ENCODE measurements at places on chromosomes 11 and 22.

DNA sequence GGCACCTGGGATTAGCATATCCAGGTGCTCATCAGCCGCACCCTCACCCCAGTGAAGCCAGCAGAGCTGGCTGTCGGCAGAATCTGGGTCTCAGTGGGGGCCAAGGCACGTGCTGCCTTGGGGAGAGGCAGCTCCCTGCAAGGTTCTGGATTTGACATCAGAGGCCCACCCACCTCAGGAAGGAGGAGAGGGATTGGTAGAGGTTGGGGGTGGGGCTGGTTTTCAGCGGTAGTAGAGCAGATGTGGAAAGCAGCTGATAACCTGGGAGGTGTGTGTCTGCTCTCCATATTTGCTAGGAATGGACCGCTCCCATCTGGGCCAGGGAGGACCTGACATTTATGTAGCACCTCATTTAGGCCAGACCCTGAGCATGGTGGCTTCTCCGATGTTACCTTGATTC, 147.5 kb downstream of the GRIK4 start:
- no peak for DNase-seq

DNA sequence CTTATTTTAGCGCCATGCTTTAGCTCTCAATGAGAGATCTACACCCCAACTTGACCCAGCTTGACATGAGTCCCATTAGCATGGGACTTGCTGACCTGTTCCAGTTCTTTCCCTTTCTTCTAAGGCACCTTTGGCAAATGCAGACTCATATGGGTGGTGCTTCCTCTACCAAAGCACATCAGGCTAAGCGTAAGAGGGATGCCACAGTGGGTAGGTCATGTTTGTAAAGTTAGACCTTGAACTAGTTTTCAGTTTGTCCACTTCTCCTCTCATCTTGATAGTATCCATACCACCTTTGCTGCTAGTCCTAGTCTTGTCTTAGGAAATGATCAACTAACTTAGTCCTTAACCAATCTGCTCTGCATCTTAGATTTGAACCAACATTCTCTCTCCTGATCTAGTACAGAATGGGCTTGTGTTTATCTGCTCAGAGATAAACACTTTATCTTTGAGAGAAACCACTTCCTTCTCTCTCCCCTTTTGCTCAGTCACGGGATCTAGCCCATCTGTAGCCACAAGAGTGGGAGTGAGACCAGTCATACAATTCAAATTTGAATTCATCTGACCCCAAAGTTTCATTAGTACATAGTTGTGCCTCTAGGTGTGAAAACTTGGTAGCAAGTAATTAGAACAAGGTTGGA, 72.1 kb upstream of the CD44 start:
- no peak for DNase-seq

DNA sequence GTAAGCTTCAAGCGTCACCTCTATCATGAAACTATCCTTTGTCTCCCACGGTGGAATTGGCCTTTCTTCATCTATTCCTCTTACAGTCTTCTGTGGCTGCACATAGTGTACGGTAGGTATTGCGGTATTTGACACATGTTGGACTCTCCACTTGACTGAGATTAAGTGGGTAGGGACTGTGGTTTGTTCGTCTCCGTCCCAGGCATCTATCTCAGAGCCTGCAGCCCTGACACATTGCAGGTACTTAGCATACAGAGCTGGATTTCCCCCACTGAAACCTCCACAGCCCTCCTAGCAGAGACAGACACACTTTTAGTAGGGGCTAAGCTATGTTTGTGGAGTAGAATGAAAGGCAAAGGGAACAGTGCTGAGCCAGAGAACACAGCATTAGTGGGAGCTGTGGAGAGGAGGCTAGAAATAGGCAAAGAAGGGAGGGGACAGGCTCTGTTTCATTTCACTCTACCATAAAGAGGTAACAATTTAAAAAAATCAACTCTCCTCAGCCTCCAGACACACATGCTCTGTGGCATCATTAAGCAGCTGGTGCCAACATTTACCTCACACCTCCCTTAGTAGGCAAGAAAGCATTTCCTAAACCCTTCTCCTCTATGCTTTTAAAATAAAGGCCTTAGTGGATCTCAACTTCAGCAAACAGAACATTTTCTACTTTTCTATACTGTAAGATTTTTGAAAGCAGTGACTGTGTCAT, 277.5 kb downstream of the KIRREL3 start:
- no peak for DNase-seq

- no peak for DNase-seq
Observed at GRCh38 chr22:27825174-27825573, 23.6 kb upstream of the MN1 start.

- DNase-seq: no peak
Observed at GRCh38 chr22:36900880-36901279, 12.5 kb upstream of the CSF2RB start.

- no peak for DNase-seq
Observed at GRCh38 chr11:65802841-65803240, 16.0 kb downstream of the OVOL1 start.

DNA sequence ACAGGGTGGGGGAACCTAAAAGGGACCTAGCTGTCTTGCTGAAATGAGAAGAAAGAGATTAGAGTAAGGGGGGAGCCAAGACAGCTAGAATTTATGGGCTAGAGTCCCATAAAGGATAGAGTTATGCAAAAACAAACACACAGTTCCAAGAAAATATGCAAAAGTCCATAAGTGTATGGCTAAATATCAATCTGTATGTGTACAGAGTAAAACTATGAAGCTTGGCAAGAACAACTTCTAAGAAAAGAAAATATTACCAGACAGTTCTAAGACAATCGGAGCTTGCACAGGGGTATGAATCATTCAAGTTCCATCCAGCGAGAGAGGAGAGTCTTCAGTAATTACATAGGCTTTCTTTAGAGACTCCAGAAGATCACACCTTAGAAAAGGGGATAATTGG, 41.8 kb downstream of the GDPD4 start:
- DNase-seq: no peak

DNA sequence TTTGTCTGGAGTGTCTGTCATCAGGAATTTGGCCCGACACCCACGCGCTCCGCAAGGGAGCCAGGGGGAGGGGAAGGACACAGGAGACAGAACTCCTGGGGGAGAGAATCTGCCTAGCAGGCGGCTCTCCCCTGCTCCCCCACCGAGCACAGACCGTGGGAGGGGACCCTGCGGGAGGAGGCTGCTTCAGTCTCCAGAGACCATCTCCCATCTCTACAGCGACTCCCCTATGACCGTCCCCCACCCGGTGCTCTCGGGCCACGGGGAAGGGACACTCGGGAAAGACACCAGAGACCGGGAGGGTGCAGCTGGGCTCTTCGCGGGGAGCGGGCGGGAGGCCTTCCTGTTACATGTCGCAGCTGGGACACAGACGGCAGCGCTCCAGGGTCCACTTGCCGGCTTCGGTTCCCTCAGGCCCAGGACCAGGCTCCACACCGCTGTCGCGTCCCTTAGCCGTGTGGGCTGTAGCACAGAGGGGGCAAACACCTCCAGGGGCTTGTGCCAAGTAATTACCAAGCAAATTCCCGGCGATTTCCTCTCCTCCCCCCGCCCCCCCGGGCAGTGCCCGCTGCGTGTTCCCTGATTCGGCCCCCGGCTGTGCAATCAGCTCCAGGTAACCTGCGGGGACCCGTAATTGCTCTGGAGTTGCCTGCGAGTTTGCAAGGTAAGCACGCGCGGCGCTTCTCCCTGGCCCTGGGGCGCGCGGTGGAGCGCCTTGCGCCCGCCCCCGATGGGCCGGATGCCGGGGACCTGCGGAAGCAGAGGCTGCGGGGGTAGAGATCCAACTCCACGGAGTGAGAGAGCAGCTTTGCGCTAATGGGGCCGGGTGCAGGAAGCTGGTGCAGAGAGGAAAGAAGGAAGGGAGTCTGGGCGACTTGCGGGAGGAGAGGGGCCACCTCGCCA, 155.1 kb upstream of the CADM1 start:
- DNase-seq: no peak

DNA sequence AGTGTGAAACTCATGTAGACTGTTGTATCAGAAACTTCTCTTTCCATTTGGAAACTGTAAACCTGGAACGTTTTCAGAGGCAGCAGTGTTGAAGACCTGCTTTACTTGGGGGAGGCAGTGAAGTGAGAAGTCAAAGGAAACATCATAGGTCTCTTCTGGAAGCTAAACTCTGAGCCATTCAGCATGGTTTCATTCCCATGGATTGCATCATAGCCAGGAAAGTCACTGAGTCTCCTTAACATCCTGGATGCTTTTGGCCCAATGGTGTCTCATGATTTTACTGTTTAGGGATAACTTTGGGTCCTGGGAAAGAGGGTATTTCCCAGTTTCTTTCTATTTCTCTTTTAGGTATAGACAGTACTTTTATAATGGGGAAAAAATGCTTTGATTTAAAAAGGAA, 153.2 kb upstream of the E2F8 start:
- DNase-seq: no peak

DNA sequence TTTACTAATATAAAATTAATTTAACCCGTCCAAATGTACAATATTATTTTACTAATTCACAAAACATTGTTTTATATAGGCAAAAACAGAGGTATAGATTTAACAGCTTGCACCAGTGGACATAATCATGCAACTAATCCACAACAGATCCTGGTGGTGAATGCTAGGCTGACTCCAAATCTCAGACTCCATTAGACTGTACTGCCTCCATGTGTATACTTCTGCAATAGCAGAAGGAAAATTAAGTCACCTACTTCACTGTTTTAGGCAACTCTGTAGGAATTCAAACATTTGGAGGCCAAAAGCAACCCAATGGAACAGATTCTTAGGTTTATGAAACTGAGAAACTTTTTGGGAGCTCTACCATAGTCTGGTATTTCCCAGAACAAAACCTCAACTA, 30.0 kb upstream of the RAB39A start:
- peak; percentile 5 for DNase-seq

- no peak for DNase-seq
Observed at GRCh38 chr11:92439133-92439532, 214.5 kb downstream of the FAT3 start.

DNA sequence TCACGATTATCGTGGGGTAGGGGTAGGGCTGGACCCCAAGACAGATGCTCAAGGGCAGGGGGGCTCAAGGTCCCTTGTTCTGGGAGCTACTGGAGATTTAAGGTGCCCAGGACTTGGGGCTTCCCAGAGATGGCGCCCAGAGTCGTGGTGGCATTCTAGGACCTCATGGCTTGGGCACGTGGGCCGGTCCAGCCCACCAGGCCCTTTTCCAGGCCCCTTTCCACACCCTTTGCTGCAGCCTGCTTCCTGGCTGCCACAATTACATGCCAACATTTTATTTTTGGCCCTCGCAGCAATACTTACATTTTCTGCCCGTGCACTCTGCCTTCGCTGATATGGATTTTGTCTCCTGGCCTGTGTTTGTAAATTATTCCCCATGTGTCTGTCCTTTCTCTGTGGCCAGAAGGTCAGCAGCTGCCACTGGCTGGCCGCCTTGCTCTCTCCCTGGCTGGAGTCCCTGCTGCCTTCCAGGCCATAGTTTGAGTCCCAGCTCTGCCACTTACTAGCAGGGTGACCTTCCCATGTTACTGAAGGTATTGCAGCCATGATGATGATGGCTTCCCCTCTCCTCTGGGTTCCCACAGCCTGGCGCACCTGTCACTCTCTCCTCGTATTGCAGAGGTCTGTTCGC, 11.2 kb downstream of the MB start:
- no peak for DNase-seq

GRCh38 chr11:31160504-31161422, 208.8 kb downstream of the DCDC1 start:
- no peak for DNase-seq

- DNase-seq: no peak
Observed at GRCh38 chr22:22836635-22837034, 51.0 kb upstream of the IGLL5 start.

- no peak for DNase-seq
Observed at GRCh38 chr11:39975091-39975490, 1484.4 kb downstream of the LRRC4C start.

DNA sequence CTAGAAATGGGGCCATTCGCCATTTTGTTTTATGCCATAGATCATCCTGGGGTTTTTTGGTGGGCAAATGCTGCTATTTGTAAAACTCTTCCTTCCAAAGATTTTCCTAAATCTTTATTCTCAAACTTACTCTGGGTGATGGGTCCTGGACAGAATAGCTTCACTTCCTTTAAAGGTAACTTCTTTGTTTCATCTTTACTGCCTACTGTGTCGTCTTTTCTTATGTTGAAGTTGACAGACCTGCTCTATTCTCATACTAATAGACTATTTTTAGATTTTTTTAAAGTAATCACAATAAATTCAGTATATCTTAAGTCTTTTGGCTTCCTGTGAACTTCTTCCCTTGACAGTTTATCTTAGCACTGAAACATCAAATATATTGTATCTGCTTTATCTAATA, 98.6 kb downstream of the YAP1 start:
- DNase-seq: no peak

GRCh38 chr22:39520226-39521105, at the start of gene ATF4:
TSS of gene ATF4 (plus strand) at chr22:39520562. CDS start at chr22:39521446, 884 bp downstream.
- DNase-seq: peak; percentile 84

DNA sequence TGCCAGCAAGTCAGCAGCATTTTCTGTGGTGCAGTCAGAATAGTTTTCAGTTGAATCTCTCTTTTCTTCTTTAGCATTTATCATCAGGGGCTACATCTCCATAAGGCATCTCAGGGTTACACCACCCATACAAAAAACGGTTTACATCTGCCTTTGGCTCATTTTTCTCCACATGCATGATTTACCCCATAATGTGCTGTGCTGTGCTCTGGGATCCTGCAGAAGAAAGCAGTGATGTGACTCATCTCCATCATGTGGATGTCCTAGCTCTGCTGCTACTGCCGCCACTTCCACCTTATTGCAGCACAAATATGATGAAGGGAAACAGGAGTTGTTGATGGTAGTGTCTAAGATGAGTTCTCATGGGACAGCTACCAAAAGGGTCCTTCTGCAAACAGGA, 30.0 kb upstream of the CCDC179 start:
- no peak for DNase-seq

GRCh38 chr11:85682330-85683305, 3.4 kb downstream of the CCDC89 start:
- DNase-seq: peak; percentile 47

DNA sequence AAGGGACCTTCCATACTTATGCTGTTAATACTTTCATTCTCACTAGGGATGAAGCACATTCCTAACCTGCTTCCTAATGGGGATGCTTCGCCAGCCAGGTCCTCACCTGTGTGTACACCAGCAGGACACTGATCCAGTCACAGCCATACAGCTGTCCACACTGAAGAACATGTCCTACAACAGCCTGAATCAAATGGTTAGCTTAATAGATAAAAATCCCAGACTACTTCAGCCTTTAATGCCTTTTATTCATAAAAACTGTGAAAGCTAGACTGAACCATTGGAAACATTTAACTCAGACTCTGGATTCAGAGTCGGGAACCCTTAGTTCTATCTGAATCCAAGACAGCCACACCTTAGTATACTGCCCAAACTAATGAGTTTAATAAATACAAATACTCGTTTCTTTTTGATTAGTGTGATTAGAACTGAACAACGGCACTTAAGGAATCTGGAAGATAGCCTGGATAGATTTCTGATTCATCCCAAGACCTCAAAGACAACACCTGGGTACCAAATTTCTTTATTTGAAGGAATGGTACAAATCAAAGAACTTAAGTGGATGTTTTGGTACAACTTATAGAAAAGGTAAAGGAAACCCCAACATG, 3.3 kb downstream of the FTH1 start:
- DNase-seq: no peak

DNA sequence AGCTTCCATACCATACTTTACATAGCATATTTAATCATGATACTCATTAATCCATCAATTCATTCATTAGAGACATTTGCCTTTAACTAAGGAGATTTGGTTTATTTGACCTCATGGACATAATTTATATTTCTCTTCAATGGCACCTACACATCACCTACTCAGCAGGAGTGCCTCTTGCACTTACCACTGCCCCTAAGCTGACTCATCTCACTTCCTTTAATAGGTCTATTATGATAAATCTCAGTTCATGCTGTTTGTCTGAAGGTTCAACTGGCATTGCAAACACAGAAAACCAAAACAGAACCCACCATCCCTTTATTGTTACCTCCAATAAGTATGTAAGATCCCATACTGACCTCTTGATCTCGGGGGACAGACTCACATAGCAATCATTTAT, 186.7 kb downstream of the LUZP2 start:
- DNase-seq: no peak
